ENCODE measurements at places on chromosomes 13 and 19.

- no peak for DNase-seq
These were observed 62.2 kb downstream of the KCTD12 start for GRCh38 chr13:76823969-76824368.

- DNase-seq, result no peak
These were observed 8.6 kb downstream of the ANO8 start for GRCh38 chr19:17325881-17326594.

DNA sequence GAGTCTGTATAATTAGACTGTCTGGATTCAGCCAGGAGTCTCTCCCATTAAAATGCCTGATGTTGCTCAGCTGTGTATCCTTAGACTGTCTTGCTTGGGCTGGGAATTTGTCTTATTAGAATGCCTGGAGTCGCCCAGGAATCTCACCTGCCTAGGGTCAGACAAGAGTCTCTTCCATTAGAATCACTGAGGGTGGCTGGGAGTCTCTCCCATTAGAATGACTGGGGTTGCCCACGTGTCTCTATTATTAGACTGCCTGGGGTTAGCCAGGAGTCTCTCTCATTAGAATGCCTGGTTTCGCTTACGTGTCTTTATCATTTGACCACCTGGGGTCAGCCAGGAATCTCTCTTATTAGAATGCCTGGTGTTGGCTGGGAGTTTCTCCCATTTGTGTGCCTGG, 1450.0 kb downstream of the UQCRFS1 start:
- DNase-seq, result no peak

GRCh38 chr13:93430381-93430780, 203.8 kb downstream of the GPC6 start:
- DNase-seq, result no peak

DNA sequence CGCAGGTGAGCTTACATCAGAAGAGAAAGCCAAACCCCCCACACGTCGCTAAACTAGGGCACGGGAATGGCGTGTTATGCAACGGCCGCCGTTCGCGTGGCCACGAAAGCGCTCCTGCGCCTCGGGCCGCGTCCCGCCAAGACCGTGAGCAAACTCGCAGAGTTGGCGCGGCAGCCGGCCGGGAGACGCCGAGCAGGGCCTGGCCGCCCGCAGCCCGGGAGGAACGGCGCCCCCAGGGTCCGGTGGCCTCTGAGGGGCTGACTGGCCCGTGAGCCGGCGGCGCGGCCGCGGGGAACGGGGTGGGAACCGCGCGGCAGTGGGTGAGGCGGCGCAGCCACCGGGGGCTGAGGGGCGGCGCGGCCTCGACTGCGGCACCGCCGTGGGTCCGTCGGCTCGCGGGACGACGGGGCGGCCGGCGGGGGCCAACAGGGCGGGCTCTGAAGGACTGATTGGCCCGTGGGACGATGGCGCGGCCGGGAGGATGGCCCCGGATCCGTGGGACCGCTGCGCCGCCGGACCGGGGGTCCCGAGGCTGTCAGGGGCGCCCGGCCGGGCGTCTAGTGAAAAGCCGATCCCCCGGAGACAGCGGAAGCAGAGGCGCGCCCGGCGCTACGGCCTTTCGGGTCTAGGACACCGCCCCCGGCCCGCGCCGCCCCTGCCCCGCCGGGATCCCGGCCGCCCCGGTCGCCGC, 903 bp downstream of the LATS2 start:
- DNase-seq, result no peak
